Upper lobe of left lung (tissue), 6 donors: ENCODE measurements at places on chromosomes 1 and 21.
A peak's percentile ranks its signal among the peaks of the same experiment; 100 is the strongest.

DNA sequence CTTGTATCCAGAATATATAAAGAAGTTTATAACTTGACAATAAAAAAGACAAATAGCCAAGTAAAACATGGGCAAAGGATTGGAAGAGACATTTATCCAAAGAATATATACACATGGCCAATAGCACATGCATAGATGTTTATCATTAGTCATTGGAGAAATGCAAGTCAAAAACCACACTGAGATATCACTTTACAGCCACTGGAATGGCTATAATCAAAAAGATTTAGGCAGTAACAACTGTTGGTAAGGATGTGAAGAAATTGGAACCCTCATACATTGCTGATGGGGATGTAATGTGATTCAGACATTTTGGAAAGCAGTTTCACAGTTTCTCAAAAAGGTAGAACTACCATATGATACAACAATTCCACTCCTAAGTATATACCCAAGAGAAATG, 51.1 kb downstream of the SLC44A5 start:
- DNase-seq = no peak

DNA sequence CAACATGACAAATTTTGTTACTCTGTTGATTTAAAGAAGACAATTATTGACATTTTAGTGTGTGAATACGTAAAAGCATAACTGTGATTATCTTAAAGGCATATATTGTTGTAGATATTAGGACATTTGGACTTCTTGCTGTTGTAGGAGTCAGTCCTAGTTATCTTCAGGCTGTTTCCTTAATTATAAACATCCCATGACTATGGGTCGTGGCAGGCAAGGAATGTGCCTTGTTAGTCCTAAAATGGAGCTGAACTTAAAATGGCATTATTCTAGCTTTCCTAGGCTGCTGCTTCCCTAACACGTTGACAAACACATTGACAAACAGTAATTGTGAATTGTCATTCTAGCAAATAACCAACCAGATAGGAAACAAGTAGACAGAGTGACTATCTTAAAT, 4.4 kb upstream of the MPZL1 start:
- DNase-seq = no peak

- no peak for DNase-seq
These were observed 11.6 kb upstream of the TNFSF18 start for GRCh38 chr1:173062150-173062938.

DNA sequence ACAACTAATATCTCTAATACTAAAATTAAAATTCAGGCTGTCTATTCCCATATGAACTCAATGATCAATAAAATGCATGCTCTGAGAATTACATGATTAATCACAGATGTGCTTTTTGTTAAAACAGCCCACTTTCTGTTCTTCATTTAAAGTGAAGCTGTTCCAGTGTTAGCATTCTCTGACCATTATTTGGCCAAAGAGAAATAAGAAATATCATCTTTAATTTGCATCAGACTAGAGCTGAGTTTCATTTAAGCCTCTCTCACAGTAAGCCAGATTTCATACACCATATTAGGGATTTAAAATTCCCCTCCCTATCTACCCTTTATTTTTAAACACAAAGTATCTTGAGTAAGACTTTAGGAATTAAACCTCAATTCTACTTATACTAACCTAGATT, 261.6 kb downstream of the TPR start:
- no peak for DNase-seq

DNA sequence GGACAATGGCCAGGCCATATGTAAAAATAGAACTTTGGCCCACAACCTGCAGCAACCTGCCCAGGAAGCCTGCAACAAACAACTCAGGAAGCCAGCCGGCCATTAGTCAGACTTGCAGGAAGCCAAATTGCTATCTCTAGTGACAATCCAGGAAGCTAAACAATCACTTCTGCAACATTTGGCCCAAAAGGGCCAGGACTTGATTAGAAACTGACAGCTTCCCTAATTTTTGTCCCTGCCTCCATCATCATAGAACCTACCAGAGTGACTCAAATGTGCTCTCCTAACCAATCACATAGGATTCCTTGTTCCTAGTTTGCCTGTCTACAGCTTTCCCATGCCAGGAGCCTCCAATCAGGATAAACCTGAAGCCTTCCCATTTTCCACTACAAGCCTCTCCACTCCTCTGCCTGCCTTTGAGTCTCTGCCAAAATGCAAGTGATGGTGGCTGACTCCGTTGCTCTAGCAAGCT, 639.3 kb downstream of the PTPRU start:
- DNase-seq = no peak

DNA sequence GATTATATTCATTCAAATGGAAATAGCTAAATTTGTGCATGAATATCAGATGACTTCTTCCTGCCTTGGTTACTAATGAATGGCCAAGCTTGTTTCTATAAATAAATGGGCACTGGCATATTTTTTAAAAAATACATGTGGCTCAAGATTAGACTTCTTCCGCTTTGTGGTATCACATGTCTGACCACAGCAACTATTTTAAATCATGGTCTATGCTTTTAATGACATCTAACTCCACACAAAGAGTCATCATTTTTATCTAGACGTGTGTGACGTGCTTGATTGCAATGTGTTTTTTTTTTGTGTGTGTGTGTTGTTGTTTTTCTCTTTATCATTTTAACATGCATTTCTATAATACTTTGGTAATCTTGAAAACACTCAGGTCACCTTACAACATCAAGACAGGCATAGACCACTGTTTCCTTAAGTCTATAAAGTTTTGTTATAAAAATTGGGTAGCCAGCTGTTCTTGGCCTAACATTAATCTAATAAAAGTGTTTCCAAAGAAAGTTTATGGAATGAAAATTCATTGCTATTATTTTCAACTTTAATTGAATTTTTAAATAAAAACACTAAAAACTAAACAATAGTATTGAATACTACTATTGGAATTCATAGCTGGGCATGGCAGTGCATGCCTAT, 29.5 kb downstream of the RGS1 start:
- DNase-seq = no peak

GRCh38 chr1:90174246-90174645, 179.3 kb downstream of the ZNF326 start:
- DNase-seq = no peak

- peak; percentile 26 for DNase-seq
These were observed 97.5 kb downstream of the SPATA46 start for GRCh38 chr1:162279136-162279498.

- no peak for DNase-seq
These were observed 18.2 kb upstream of the QSOX1 start for GRCh38 chr1:180136331-180136967.

- DNase-seq = no peak
These were observed 169.8 kb downstream of the TTLL7 start for GRCh38 chr1:83829106-83829505.

DNA sequence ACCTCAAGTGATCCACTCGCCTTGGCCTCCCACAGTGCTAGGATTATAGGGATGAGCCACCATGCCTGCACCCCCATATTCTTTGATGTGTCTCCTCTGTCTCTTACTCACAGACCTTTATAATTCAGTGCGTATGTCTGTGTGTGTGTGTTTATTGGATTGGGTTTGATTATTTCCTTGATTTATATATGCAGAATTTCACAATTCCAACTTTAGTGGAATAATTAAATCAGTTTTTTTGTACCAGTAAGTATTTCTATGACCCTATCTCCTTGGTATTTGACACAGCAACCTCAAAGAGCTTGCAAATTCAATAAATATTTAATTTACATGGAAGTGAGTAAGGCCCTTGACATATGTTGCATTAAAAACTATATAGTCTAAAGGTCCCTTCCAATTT, 333.9 kb upstream of the ADAMTS5 start:
- DNase-seq = no peak

- DNase-seq = no peak
These were observed 2.2 kb downstream of the CREG1 start for GRCh38 chr1:167551362-167551761.

DNA sequence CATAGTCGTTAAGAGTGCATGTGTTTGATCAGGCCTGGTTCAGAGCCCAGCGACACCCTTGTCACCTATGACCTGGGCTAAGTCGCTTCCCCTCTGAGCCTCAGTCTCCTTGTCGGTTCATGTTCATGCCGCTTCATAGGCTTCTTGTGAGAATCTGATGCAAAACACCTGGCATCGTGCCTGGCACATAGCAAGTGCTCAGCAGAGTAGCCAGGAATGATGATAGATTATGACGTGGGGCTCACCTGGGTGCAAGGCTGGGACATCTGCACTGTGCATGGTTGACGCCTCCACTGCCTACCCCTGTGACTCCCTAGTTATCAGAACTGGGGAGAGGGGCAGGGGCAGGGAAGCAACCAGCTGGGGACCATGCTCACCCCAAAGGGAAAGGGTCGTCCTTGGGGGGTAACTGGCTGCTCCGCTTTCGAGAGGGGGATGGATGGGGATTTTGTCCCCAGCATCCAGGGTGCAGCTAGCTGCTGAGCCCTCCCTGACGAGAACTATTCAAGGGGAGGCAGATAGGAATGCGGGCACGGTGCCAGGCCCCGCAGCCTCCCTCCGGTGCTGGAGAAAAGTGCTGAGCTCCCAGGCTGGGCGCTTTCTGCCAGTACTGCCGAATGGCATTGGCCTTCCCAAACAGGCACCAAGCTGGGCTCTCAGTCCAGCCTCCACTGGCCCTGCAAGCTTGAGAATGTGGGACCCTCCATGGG, 9.3 kb downstream of the EFHD2 start:
- DNase-seq = peak; percentile 77

DNA sequence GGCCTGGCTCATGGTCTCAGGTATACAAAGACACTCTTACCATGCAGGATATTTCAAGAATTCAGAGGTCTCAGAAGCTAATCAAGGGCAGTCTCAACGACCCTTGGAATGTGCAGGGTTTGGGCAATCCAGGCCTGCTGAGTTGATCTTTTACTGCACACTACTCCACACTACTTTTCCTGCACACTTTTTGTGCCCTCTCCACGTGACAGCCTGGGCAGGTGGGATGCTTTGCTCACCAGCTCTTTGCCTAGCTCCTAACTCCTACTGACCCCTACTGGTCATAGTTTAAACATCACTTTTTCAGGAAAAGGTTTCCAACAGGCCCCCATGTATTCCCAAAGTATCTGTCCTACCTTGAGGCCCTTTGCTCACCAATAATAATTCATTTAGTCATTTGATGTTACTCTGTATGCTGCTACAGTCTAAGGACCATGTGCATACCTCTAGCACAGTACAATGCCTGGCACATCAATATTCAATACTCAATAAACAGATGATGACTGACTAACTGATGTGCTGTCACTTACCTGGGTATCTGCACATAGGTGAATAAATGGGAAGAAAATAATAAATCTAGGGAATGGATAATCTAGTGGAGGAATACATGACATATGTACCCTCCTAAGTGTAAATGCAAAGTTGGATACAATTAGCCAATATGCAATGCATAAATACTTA, 9.6 kb downstream of the DUSP23 start:
- no peak for DNase-seq

GRCh38 chr1:90834354-90834885, 117.3 kb upstream of the BARHL2 start:
- DNase-seq = peak; percentile 56

DNA sequence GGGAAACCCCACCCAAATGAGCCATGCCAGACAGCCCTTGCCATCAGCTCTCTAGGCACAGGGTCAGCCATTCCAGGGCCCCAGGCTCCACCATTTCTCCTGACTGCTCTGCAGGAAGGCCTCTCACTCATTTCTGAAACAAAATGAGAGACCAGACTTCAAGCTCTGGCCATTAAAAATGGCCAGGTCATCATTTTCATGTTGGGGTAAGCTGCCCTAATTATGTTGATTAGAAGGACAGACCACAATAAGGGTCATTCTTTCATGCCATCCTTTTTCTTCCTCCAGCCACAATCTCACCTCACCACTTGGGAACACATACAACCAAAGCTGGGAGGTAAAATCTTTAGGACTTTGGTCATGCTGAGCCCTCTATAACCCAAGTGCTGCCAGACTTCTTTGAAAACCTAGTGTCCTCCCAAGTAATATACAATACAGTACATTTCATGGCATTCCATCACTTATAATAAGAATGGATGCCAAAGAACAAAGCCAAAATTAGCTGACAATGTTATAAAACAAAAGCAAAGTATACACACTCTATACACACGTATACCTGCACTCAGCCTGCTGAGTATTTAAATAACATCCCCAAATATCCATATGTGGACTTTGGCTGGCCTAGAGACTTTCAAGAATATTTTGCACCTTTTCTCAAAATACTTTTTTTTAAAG, 22.4 kb upstream of the RBBP5 start:
- DNase-seq = no peak

DNA sequence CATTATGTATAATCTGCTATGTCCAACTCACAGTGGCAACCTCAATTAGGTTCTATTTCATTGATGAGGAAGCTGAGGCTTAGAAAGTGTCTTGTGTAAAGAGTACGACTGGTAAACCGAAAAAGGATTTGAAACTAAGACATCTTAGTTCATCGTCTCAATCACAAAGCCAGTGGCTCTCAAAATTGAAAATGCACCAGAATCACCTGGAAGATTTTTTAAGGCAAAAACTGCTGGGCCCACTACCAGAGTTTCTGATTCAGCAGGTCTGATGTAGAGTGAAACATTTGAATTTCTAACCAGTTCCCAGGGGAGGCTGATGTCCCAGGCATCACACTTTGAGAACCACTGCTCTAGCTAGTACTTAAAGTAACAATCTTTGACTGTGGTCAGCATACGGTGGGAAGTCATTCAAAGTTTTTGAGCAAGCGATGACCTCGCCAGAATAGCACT, 5.2 kb upstream of the LRRC53 start:
- no peak for DNase-seq

- DNase-seq = peak; percentile 68
These were observed 24.2 kb upstream of the PHTF1 start for GRCh38 chr1:113783254-113784103.

DNA sequence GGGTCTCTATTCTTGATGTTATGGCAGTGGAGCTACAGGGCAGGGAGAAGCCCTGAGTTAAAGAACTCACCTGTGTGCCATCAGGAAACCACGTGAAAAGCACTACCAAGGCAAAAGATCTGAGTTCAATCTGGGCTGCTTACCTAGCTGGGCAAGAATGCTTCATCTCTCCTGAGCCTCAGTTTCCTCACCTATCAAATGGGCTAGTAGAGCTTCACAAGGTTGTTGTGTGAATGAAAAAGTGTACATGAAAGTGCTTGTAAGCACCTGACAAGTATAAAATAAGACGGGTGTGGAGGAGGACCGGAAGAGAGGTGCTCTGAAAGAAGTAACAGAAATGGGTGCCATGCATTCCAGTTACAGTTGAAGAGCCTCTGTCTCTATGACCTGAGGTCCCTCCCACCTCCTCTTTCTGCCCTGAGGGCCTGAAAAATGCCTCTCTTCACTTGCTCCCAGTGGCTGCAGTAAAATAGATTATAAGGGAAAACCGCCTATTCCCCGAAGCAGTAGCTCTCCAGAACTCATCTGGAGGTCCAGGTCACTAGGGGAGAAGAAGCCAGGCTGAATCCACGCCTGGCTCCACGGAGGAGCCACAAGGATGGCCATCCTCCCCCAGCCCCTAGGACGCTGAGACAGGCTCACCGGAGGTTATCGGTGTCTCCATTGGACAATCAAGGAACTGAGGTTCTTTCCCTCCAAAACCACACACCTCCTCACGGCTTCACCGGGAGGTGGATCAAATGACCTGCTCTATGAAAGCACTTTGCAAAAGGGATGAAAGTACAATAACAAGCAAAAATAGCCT, 1.4 kb downstream of the GPR161 start:
- DNase-seq = no peak
